ENCODE measurements at places on chromosomes 11 and 22.
A peak's percentile ranks its signal among the peaks of the same experiment; 100 is the strongest.

DNA sequence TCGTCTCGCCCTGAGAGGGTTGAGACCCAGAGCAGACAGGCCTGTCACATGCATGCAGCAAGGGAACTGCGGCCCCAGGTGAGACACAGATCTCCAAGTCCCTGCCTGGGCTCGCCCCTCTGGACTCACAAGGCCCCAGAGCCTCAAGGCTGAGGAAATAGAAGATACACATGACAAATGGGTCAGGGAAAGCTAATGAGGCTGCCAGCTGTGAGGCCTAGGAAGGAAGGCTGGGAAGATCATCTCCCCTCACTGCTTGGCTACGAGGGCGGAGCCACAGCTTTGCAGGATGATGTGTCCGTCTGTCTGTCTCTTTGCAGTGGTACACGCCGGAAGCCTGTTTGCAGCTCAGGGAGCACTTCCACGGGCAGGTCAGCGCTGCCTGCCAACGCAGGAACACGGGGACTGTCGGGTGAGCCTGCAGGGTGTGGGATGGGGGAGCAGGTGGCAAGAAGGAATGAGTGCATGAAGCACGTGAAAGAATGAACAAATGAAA is 4.5 kb downstream of the RAB36 start:
- DNase-seq: peak; percentile 36

GRCh38 chr11:130426837-130427341 is 1.5 kb downstream of the ADAMTS8 start:
- peak; percentile 41 for DNase-seq

GRCh38 chr22:38490475-38490874 is 15.6 kb downstream of the DDX17 start:
- no peak for DNase-seq

GRCh38 chr11:80542704-80543103 is 1101.9 kb upstream of the TENM4 start:
- DNase-seq: no peak

DNA sequence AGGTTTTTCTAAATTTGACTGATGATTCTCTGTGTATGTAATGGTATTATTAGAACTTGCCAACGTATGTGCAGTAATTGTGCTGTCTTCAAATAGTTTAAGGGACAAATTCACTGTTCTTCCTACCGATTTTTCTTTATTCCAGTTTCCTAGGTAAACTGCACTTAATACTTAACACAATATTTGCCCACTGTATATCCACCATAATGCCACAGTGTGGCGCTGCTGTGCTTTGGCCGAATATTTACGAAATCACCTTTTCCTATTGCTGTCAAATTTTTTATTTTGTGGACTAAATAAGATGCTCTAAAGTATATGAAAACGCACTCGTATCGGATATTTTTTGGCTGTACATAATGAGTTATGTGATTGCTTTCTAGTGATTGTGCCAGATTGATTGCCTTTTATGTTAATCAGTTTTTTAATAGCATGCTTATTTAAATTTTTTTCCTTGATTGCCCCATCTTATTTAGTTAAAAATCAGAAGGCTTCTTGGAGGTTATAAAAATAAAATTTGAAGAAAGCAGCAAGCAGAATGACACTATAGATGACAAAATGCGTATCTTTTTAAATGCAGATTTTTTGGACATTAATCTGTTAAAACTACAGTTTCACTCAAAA is 10.5 kb downstream of the AASDHPPT start:
- peak; percentile 10 for DNase-seq

GRCh38 chr11:67648140-67648795 is 2.3 kb downstream of the ACY3 start:
- DNase-seq: peak; percentile 68

DNA sequence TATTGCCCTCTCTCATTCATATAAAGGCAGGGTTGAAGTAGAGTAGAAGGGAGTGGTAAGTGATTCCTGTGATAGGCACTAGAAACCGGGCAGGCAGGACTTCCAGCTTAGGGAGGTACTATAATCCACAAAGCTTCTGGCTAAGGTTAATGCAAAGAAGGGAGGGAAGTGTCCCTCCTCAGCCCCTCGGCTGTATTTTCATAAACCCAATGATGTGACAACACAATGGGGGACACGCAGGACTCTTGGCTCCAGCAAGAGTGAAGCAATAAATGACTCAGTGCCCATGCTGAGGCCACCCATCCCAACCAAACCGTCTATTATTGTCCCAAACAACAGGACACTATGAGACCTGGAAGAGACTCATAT is 90.7 kb downstream of the ETS1 start:
- DNase-seq: no peak

DNA sequence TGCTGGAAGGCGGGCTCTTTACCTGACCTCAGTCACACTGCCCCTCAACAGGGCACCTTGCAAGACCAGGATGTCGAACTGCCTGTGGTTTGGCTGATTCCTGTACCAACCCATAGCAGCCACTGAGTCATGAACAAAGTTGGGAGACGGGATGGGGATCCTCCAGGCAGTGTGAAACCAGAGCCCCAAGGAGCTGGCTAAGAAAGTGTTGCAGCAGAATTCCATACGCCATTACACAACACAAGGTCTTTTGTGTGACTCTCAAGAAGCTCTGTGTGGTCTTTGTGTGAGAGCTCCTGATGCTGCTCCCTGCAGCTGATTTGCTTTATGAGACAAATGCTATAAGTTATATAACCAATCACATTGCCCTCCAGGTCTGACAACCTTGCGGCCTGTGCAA is 617.7 kb downstream of the OPCML start:
- DNase-seq: no peak

GRCh38 chr11:85821636-85822035 is 10.7 kb upstream of the SYTL2 start:
- DNase-seq: no peak

DNA sequence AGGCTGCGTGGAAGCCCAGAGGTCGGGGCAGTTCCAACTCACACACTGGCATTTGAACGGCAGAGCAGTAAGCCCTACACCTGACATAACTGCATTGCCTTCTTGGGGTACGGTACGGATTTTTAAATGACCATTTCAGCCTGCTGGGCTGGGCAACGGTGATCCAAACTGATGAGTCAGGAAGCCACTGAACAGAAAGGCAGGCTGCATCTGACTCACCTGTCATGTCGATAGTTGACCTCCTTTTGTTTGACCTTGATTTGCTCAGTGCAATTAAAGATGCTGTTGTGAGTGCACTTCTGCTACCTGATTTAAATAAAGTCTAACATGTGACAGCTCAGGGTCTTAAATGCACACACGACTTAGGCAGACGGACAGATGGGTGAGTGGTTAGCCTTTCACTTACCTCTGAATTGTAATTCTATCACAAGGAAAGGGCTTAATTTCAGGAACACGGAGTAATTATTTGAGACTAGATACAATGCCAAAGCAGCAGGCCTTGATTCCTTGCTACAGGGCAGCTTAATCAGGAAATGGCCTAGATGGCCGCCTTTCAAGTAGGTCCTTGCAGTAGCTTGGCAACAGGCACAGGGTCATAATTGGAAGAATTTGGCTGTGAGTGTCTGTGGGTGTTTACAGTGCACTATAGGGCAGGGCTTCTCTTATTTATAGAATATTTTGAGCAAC is 52.2 kb downstream of the BMAL1 start:
- peak; percentile 84 for DNase-seq

GRCh38 chr11:115080923-115081680 is 402.8 kb downstream of the NXPE2 start:
- DNase-seq: peak; percentile 49

GRCh38 chr11:129427376-129427775 is 51.7 kb downstream of the BARX2 start:
- DNase-seq: no peak

DNA sequence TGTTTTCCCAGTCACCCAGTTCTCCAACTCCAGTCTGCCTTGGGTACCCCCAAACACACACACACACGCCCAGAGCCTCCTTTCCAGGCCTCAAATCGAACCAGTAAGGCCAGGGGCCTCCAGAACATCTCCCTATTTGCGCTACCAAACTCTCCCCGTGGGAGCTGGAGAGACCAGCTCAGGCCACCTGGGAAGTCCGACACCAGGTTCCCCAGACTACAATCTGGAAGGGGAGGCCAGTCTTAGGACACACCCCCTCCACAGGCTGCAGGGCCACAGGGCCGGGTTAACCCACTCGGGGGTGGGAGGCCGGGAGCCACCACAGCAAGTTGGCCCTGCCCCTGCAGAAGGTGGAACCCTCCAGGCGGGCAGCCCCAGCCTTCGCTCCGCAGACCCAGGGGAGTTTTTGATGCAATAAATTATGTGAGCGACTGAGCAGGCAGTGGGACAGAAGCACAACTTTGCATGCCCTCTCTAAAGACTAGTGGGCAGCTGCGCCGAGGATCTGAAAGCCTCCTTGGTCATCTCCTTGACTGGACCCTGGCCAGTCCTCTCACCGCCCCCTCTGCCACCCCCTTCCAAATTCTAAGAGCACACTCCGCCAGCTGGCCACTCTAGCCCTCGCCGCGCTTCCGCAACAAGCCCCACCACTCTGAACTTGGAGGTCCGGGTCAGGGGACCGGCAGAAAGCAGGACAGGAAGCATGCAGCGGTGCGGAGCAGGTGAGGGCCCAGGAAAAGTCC is 2.8 kb downstream of the IGF2 start:
- DNase-seq: no peak

DNA sequence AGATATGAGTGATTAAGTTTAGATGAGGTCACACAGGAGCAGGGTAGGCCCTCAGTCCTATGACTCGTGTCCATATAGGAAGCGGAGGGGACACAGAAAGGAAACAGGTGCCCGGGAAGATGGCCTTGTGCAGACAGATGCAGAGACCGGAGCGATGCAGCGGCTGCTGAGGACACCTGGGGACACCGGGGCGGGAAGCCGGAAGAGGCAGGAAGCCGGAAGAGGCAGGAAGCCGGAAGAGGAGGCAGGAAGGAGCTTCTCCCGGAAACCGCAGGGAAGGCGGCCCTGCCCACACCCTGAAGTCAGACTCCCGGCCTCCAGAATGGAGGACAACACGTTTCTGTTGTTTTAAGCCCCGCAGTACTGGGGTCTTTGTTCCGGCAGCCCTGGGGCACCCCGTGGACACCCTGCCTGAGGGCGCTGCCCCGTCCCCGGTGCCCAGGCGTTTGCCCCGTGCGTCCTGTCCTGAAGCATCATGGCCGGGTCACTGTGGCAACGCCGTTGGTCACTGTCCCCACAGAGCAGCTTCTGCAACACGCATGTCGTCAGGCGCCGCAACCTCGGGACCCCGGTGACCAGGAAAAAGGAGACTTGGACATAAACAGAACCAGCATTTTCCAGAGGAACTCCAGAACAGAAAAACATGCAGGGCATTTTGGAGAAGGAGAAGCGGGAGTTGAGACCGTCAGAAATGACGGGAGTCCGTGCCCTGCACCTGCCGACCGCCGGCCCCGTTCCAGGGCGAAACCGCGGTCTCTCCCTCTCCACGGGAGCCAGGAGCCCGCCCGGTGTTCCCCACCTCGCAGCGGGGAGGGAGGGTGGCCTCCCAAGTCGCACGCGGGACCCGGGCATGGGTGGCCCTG is 103.4 kb downstream of the BRD1 start:
- peak; percentile 42 for DNase-seq

- no peak for DNase-seq
Measured at GRCh38 chr11:119472856-119473222, 49.9 kb upstream of the THY1 start.

GRCh38 chr11:134037046-134037908 is 31.6 kb upstream of the JAM3 start:
- DNase-seq: peak; percentile 74

GRCh38 chr22:20553947-20554741 is 46.7 kb downstream of the MED15 start:
- no peak for DNase-seq

- DNase-seq: no peak
Measured at GRCh38 chr22:35517769-35518530, 22.7 kb upstream of the RASD2 start.

DNA sequence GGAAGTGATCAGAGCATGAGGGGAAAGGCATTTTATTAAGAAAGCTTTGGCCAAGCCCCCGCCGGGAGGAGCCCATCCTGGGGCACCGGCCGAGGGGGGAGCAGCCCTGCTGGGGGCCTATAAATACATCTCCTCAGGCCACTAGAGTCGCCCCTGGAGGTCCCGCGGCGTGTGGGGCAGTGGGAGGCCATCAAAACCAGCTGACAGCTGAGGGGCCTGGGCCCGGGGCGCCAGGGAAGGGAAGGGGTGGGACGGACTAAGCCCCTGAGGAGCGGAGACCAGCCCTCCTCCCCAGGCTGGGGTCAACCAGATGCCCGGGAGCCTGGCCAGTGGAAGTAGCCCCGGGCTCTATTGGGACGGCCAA is 13.1 kb downstream of the SCARF2 start:
- DNase-seq: no peak

- DNase-seq: no peak
Measured at GRCh38 chr11:19566583-19567379, 145.9 kb upstream of the NAV2 start.

DNA sequence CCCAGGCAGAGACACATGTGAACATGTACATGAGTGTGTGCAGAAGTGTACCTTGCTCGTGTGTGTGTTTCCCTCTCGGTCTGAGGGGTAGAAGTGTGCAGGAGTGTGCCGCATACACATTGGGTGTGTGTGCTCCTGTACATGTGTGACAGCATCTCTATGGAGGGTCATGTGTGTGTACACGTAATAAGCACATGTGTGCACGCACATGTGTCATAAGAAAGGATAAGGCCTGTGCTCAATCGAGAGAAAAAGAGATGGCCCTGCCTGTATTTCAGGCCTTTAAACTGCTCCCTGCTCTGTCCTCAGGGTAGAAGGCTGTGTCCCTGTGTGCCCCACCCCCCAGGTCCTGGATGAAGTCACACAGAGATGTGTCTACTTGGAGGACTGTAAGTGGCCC is 61.8 kb downstream of the OTOG start:
- DNase-seq: no peak

GRCh38 chr11:16191868-16192240 is 164.5 kb downstream of the SOX6 start:
- DNase-seq: peak; percentile 87

DNA sequence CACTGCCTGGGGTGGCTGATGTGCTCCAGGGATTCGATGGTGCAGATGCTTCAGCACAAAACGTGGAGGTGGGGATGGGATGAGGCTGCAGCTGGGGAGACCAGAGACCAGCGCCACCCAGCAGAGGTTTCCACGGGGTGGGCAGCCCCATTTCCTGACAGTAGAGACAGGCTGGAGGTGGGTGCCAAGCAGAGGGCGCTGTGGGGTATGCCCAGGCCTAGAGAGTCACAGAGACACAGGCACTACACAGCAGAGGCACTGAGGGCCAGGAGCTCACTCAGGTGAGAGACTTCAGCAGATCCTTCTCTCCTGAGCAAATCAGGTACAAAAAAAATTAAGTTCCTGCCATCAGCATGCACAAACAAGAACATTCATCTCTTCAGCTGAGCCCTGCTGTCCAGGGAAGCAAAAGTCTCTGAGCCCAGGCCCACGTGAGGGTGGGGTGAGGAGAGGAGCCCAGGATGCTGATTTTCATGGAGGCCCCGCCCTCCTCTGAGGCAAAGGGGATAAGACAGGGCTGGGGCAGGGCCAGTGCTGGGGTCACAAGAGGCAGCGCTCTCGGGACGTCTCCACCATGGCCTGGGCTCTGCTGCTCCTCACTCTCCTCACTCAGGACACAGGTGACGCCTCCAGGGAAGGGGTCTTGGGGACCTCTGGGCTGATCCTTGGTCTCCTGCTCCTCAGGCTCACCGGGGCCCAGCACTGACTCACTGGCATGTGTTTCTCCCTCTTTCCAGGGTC is 53.1 kb downstream of the GGTLC2 start:
- no peak for DNase-seq

Measured in NCI-H1417 (cell line).